H7 (cell line): ENCODE measurements at places on chromosomes 12 and 14.

GRCh38 chr12:65784289-65785015 is 39.8 kb upstream of the HMGA2 start:
- no peak for DNase-seq

DNA sequence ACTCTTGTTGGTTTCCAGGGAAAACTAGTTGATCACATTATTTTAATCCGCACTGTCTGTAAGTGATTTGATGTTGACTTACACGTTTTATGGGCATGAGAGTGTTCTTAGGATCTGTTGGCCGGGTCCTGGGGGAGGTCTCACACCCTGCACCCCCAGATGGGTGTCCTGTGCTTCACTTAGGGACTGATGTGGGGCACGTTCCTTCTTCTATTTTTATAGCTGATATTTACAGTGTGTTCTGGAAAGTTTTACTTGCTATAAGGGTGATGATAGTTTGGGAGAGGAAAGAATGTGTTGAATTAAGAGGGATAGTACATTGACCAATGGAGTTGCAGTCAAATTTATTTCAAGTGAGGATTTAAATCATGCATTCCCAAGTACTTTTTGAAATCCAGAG is 96.5 kb upstream of the DYNC1H1 start:
- no peak for DNase-seq

GRCh38 chr12:23827353-23827752 is 122.1 kb downstream of the SOX5 start:
- DNase-seq = no peak

DNA sequence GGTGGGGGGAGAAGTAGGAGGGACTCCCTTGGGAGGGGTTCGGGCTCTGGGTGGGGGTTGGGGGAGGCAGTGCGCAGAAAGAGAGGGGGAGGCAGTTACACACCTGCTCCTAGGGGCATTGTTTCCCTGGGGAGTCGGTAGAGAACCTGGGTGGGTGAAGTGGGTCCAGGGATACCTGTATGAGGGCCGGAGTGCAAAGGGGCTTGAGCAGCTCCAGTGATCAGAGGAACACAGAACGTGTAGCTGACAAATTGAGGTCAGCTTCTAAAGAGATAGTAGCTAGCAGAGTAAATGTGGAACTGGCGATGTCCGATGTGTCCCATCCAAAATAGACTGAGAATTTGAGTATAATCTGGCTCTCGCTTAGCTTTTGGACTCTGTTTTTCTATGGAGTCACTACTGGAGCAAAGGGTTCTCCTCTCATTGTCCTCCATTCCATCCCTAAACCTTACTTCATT is 502 bp downstream of the SMARCD1 start:
- no peak for DNase-seq

DNA sequence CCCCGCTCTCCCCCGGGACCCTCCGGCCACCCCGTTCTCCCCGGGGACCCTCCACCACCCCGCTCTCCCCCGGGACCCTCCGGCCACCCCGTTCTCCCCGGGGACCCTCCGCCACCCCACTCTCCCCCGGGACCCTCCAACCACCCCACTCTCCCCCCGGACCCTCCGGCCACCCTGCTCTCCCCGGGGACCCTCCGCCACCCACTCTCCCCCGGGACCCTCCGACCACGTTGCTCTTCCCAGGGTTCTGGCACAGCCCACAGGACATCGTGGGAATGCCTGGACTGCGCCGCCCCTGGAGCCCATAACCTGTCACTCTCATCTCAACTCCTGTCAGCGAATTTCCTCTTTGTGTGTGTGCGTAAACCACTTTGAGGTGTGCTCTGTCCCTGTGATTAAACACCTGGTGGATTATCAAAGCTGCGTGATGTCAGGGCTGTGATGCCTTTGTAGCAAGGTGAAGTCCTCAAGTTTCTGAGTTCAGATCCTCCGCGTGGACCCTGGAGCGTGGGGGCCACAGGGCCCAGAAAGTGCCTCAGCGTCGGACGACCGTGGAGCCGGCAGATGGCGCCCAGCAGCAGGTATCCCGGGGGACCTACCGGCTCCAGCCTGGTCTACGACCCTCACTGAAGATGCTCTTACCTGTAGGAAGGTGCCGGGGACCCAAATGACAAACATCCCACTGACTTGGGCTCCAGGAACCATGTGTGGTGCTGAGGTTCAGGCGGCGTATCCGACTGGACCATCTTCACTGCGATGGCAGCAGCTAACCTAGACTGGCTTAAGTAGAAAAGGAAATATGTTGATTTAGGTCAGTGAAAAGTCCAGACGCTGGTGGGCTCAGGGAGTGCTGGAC is 63.2 kb upstream of the GALNT9 start:
- DNase-seq = no peak

- peak; percentile 5 for DNase-seq
These were observed 48.5 kb downstream of the SAV1 start for GRCh38 chr14:50619569-50620141.

- DNase-seq = no peak
These were observed 193.5 kb downstream of the DIO2 start for GRCh38 chr14:80017795-80018194.

DNA sequence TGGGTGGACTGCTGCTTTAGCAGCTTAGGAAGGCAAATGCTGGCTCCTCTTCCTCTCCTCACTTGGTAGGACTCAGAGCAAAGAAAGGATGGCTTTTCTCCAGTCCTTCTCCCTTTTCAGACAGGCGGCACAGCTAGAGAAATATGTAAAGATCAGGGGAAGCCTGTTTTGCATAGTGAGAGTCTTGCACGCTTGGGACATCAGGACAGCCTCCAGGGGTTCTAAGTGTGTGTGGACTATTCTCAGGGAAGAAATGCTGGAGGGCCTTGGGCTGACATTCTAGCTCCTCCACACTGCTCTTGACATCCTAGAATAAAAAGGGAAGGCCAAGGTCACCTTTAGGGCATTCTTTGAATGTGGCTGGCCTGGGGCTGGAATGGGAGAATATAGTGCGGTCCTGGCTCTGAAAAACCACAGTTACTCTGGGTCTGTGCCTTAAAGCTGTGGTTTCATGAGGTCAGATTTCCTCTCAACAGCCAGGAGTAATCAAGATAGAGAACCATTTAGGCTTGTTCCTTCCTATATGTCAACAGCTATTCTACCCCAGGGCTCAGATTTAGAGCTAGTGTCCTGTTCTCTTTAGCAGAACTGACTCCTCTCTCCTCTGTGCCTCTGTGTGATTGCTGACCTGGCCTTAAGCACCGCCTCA is 24.3 kb downstream of the CMA1 start:
- no peak for DNase-seq

DNA sequence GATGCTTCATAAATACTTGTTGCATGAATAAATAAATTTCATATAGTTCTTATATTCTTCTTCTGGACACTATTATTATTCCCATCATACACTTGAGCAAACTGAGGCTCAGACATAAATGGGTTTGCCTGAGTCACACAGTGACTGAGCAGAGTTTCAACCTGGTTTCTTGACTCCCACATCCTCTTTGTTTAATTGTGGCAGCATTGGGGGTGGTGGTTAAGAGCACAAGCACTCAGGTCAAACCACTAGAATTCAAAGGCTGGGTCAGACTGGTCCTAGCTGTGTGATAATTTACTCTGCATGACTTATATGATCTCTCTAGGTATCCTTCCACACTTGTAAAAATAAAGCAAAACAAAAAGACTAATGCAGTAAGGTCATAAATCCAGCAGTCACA is 274.9 kb upstream of the SRRM4 start:
- DNase-seq = no peak

- no peak for DNase-seq
These were observed 20.8 kb upstream of the FBLN5 start for GRCh38 chr14:91968280-91968679.

DNA sequence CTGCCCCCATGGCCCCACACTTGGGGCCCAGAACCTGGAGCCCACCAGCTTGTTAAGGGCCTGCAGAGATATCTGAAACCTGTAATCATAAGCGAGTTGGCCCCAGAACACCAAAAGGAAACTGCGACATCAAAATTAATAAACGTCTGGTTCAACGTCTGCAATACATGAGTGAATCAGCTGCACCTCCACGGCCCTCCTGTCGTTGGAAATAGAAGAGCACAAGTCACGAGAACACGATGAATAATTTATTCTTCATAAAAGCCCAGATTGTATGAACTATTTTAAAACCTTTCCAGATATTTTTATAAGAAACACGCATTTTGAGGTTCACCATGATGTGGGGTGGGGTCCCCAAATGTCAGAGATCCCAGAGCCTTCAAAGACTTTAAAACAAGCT is 9.7 kb upstream of the CMKLR1 start:
- DNase-seq = no peak

- no peak for DNase-seq
These were observed 115.1 kb downstream of the TSHR start for GRCh38 chr14:81070511-81070910.

- no peak for DNase-seq
These were observed 35.7 kb upstream of the MAPKAPK5 start for GRCh38 chr12:111806304-111806703.

- DNase-seq = no peak
These were observed 339.5 kb downstream of the AEBP2 start for GRCh38 chr12:19778797-19779196.

GRCh38 chr14:96178461-96179321 is 25.9 kb upstream of the BDKRB2 start:
- no peak for DNase-seq

DNA sequence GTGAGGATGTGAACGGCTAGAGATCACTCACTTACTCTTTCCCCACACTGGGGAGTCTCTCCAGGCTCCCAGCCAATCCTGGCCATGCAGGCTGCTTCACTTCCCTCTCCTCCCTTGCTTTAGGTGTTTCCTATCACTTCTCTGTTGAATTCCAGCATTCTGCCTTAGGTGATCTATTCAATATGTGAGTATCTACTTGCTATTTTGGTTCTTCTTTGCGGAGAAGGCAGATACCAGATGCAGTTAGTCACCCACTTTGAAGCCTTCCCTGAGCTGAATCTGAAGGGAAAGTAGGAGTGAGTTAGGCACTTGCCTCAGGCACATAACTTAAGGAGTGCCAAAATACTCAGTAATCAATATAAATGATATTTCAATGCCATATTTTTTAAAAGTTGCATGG is 36.0 kb upstream of the FAR2 start:
- no peak for DNase-seq

- peak; percentile 64 for DNase-seq
These were observed 2.3 kb upstream of the LHX5 start for GRCh38 chr12:113473942-113474341.

GRCh38 chr14:55188686-55189295 is 2.6 kb downstream of the DLGAP5 start:
- DNase-seq = no peak

DNA sequence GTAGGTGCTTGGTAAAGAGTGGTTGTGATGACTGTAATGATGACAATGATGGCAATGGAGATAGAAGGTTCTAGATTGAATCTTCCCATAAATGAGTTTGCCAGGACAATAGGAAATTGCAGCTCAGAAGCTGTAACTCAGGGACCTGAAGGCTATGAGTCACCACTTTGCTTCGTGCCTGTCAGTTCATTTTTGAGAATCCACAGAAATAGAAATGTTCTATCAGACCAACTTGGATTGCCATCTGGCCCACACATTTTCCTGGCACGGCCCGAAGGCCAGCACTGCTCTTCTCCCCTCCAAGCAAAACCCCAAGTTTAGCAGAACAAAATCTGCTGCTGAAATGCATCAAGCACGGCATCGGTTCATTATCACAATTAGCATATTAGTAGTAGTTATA is 1127.0 kb downstream of the BCL11B start:
- DNase-seq = no peak

DNA sequence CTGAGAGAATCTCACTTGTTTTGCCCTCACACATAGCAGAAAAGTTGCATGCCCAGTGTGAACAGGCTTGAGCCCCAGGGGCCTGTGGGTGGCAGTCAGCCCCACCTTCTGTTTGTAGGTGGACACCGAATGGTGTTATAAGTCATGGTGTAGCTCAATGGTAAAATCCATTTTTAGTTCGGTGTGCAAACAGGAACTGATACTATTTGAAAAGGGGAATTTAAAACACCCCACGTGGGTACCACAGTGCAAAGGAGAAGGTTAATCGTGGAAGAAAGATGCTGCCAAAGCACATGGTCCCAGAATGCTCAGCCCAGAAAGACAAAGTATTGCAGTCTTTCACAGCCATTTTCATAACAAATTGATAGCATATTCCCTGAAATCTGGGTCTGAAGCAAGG is 71.8 kb upstream of the GZMB start:
- no peak for DNase-seq

DNA sequence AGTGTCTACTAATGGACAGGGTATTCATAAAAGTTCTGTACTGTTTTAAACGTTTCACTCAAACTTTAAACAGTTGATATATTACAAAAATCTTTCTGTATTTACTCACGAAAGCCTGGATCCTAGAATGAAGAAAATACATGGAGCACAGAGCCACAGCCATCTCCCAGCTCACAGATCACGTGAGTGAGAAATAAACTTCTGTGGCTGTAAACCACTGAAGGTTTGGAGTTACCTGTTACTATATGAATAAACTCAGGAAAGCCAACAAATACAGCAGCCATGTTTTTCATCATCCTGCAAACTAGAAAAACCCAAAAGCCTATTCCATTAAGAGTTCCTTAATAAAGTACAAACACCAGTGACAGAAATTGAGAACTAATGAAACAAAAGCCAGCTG is 867 bp upstream of the TDG start:
- DNase-seq = no peak

DNA sequence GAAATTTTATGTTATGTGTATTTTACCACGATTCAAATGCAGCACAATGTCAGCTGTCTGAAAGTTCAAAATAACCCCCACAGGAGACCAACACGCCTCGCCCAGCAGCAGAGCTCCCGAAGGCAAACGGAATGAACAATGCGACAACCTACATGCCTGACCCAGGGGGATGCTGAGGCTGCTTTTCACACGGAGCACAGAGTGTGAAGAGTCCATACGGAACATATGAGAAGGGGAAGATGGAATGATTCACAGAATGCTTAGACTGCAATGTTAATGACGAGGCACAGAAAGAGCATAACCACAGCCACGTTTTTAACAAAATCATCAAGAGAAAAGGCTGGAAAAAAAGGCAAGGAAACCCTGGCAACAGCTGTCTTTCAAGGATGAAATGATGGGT is 22.6 kb downstream of the ZFYVE21 start:
- peak; percentile 16 for DNase-seq

DNA sequence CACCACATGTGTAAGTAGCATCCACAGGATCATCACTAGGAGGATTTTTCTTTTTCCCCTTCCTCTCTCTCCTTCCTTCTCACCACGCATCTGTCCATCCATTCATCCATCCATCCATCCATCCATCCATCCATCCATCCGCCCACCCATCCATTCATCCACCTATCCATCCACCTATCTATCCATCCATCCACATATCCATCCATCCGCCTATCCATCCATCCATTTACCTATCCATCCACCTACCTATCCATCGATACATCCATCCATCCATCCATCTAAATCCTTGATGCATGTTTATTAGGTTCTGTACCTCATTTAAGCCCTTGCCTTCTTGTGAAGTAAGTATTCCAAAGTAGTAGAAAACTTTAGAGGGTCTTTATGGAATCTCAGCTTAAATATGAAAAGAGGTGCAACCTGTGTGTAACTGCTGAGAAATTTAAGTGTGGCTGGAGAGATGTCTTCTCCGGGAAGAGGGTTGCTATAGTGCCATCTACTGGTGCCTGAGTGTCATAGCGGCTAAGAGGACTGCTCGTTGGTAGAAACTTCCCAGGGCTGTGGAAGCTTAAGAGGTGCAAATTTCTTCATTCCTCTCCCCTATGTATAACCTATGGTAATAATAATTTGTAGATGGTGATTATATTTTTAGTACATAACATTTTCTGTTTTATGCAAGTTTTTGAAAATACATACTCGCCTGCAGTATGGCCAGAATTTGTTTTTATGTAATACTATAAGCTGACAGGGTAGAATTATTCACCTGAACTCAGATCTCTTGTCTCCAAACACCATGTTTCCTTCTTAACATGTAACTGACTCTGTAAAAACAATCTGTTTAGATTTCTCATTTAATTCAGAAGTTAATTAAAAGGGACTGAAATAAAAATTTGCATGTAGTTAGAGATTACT is 46.0 kb downstream of the MYO1H start:
- peak; percentile 75 for DNase-seq
